ENCODE measurements at places on chromosomes 3 and 15.
A peak's percentile ranks its signal among the peaks of the same experiment; 100 is the strongest.

DNA sequence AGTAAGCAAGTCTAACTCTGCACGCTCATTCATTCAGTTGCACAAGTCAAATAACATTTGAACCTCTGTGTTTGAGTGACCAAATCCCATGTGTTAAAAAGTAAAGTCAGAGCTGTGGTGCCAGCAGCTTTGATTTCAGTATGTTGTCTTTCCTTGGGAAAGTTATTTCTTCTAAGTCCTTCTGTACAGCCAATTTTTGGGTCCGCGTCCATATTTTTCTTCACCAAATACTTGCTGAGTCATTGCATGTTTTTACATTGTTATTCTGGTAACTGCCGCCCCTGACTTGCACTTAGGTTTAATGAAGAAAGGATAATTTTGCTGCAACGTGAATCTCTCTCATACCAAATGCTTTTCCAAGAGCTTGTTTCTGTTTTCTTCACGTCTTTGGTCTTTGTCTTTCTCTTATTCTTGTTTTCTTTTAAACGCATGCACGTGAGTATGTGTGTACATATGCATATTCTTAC, 56.7 kb downstream of the PLS1 start:
- DNase-seq, result no peak

DNA sequence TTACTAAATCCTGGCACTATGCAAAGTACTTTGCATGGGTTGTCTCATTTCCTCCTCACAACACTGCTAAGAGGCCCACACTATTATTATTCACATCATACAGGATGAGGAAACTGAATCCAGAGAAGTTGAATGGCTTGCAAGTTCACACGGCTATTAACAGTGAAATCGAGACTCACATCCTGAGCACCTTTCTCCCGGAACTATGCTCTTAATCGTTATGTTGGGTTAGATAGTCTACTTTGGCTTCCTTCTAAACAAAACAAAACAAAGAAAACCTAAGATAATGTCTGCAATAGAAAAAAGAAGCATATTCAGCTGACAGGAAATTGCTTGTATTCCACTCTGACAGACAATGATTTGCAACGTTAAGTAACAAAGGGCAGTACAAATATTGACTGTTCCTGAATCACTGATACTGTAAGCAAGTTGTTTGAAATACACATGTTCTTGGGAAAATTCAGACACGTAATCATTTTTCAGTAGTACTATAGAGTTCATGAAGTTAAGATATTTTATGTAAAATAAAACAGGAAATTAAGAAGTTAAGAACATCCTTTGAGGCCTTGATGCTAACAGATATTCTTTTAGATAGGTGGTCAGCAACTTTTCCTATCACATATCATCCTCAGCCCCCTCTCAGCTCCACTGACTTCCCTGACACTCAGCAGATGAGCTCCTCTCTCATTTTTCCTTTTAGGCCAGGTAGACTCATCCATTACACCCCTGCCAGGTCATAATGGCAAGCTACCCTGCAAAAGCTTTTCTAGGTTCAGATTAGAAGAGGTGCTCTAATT, 40.7 kb downstream of the C2CD4B start:
- DNase-seq, result no peak

DNA sequence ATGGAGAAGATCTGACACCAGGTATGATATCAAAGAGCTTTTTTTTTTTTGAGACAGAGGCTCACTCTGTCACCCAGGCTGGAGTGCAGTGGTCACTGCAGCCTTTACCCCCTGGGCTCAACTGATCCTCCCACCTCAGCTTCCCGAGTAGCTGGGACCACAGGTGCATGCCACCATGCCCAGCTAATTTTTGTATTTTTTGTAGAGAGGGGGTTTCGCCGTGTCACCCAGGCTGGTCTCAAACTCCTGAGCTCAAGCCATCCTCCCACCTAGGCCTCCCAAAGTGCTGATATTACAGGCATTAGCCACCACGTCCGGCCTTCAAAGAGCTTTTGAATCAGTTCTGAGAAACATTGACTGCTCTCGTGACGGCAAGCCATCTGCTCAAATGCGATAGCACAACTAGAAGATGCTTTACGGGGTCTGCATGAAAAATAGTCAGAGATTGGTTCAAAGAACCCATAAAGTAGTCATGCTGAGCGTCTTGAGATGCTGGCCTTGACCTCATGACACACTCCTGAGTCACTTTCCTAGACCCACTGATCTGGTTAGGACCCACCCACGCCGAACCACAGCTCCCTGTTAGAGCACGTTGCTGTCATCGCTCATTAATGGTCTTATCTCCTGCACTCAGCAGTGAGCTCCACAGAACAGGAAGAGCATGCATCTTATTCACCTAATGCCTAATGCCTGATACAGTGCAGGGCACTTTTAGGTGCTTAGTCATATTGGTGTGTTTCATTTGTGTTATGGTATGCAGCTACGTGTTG, 57.0 kb upstream of the NR2F2 start:
- no peak for DNase-seq

GRCh38 chr3:133747907-133748639, 1.9 kb downstream of the TF start:
- DNase-seq, result no peak

DNA sequence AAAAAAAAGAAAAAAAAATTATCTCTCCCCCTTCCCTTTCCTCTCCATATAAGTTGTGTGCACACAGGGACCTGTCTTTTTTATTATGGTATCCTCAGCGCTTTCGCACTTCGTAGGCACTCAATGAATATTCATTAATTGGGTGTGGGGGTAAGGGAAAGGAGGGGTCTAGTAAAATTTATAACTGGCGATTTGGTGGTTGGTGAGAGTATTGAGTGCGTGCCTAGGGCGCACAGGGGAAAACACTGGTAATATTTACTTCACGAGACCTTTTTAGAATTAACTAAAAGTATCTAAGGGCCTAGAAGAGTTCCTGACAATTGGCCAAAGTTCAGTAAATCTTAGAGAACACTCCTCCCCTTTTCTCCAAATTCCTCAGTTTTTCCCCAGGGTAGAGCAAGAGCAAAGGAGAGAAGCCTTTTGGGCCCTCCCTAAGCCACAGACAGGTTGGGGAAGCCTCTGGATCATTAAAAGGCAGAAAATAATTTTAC, 25.7 kb downstream of the TYRO3 start:
- DNase-seq, result no peak

DNA sequence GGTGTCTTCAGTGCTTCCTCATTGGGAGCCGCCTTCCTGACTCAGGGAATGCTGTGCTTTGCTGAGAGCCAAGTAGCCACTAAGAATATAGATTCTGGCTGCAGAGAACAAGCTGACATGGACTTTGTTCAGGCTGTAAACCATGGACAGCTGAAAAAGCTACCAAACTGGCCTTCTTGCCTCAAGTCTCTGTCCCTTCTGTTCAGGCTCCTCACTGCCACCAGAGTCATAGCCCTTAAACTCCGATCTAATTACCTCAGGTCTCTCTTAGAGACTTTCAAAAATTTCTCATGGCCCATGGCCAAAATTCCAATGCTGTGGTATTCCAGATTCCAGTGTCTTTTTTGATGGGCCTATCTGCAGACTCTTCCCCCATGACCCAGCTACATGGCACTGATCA, 19.4 kb upstream of the PTX3 start:
- no peak for DNase-seq

- no peak for DNase-seq
Observed at GRCh38 chr3:15536856-15537255, 15.3 kb upstream of the COLQ start.

DNA sequence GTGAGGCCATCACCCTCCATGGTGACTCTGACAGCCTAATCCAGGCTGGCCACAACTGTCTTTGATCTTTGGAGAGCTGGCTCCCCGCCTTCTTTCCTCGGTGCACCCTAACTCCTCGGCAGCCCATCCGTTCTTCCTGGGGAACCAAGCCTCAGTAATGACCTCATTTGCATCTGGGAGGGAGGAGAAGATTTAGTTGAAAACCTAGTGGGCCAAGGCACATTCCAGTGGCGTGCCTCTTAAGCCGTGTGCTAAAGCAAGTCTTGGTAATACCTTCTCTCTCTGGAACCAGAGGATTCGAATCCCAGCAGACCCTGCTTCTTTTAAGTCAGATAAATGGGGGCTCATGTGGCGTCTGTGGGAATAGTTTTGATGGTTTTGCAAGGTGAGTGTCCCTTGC, 233.1 kb downstream of the EBLN2 start:
- DNase-seq, result no peak

DNA sequence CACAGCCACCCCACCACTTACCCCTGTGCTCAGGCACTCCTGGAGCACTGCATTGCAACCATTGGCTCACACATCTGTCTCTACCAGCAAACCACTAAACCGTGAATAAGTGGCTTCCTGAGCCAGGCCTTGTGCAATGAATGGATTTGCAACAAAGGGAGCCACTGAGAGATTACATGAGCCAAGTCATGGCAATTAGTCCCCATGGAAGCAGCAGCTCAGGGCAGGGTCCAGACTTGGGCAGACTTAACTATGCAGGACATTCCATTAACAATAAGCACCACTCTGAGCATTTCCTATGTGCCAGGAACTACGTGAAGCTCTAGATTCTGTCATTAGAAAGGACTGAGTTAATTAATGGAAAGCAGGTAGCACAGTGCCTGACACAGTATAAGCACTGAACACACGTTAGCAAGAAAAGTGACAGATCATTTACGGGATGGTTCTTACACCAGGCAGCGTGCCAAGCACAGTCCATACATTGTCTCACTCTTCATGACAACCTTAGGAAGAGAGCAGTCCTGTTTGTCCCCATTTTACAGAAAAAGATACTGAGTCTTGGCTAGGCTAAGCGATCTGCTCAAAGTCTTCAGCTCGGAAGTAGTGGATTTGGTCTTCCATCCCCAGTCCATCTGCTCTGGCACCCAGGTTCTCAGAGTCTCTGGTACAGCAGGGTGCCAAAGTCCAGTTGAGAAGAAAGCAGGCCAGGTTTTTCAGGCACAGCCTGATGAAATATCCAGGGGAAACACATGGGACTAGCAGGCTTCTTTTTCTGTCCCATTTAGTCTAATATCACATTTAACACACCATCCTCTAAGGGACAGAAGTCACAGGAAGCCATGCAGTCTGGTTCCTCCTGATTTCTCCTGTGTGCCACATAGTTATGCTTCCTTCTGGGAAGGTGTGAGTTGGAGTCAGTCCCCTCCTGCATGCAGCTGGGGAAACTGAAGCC, 44.1 kb downstream of the LIPC start:
- no peak for DNase-seq

GRCh38 chr3:40309925-40310695, 603 bp downstream of the EIF1B start:
- peak; percentile 25 for DNase-seq

GRCh38 chr15:92725171-92725570, 69.6 kb upstream of the FAM174B start:
- no peak for DNase-seq

DNA sequence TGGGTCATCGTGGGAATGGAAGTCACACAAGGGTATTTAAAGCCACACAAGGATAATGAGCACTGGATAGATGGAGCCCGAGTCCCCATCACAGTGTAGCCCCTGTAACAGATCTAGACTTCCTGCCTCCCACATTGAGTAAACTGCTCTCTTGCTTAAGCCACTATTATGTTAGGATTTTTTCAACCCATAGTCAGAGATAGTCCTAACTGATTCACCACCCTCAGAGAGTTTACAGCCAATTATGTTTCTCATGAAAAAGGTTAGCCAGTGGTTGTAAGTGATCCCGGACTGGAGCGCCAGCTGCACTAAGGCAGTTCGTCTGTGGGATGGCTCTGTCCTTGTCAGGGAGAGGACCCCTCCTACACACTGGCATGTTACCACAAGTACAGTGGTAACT, 77.0 kb downstream of the KLF13 start:
- no peak for DNase-seq

DNA sequence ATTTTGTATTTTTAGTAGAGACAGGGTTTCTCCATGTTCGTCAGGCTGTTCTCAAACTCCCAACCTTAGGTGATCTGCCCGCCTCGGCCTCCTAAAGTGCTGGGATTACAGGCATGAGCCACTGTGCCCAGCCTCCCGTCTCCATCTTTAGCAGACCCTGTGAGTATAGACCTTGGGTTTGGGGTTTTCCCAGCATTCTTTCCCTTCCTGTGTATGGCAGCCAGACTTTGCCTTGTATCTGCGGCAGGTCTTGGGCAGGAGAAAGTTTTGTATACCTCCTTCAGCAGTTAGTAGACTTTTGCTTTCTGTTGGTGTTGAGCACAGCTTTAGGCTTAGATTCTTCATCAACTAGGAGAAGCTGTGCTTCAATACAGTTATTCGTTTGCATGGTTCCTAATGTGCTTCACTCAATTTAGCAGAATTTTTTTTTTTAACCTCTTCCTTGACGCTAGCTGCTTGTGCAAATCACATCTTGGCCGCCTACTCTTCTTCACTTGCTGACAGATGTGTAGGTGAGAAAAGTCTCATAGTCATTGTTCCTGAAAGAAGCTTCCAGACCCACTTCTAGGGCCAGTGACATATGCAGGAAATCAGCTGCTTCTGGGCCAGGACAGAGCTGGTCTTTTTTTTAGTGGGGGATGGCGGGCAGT, 38.4 kb downstream of the MAP2K1 start:
- DNase-seq, result no peak

DNA sequence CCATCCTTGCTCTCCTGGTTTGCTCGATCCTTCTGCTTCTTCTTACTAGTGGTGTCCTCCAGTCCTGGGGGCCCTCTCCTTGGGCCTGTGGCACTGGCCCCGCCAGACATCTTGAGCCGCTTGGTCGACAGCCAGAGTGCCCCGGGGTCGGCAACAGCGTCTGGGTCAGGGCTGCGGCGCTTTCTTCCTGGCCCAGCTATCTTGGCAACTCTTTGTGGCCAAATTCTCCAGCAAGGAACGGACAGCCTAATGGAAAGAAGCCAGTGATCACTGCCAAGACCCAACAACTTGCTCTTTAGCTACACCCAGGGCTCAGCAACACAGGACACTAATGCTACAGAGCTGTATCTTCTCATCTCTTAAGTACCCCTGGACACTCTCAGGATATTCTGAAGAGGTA, 1.6 kb downstream of the USP19 start:
- DNase-seq, result no peak

DNA sequence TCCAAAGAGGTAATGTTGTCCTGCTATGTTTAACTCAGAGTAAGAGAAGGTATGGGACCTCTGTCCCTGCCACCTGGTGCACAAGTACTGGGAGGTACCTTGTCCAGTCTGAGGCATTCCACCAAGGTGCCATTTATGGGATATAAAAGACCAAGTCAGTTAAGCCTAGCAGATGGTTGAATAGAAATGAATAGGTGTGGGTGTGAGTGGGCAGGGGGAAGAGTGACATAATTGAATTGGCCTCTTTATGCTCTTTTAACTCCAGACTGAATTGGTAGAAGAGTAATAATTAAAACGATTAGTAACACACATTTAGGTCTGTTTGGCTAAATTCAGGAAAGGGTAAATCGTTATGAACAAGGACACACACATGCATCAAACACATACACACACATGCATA, 562 bp downstream of the ADGRG7 start:
- DNase-seq, result no peak

DNA sequence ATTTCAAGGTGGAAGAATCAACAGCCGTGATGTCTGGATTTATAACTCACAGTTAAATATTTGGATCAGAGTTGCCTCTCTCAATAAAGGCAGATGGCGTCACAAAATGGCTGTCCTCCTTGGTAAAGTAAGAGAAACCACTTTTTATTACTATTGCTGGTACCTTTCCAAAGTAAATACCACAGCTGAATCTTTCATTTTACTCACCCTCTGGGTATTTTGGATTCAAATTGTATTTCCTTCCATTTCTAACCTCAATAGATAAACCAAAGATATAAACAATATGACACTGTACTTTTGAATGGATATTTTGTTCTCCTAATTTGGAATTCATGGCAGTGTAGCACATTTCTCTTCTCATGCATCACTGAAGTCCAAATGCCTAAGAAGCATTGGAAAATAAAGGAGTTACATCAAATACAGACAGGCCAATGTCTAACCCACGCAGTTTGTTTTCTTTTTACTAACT, 29.5 kb downstream of the KLHL24 start:
- no peak for DNase-seq

All from stimulated activated CD8-positive, alpha-beta memory T cell treated with anti-CD3 and anti-CD28 coated beads, Interleukin-7, amount 100 ng/mL, for 4 hours (primary cell).